ENCODE measurements at places on chromosomes 12 and 14. TPM values are rescaled to one million over a fixed set of nuclear protein-coding genes. Genes with fewer than 3 reads are reported as not detected.

The SERPINA9 gene
- not detected for total RNA-seq

The KRT80 gene
- not detected for total RNA-seq

The A2ML1 gene
- total RNA-seq: not detected

DNA sequence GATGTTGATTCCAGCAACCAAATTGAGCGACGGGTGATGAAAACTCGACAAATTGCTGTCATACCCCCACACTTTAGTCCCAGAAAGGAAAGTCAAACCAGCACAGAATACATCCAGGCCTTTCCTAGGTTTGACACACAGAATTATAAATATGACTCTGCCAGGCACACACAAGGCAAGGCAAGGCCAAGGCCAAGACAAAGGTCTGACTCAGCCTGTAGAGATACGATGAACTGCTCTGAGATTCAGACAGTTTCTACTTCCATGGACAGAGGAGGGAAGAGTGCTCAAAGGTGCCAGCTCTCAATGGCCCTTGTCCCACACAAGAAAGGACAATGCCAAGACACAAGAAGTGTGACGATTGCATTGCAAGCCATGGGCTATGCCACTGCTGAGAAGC, 880.2 kb upstream of the TMEM132C start:
- no peaks in the 10 kb centered on the region for H3K36me3 ChIP-seq
- no peaks in the 10 kb centered on the region for H3K27me3 ChIP-seq
- no peaks in the 10 kb centered on the region for H3K4me1 ChIP-seq
- H3K27ac ChIP-seq: no peak overlapping the region

DNA sequence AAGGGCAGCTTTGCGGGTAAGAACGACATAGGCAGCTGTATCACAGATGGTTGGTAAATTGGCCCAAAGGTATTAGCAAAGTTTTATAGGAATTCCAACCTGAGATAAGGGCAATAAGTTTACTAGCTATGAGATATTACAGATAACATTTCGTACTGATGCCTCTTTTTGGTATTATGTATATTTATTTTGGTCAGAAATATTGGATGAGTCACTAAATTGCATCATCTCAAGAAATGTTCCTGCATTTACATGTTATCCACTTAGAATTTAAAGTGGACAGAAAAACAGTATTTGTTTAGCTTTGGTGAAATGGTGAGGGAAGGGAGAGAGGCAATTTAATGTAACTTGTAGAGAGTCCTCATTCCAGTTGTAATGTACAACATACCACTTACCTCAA, 65.1 kb upstream of the PZP start:
- H3K4me3 ChIP-seq: no peak overlapping the region
- no peaks in the 10 kb centered on the region for H3K36me3 ChIP-seq
- H3K27ac ChIP-seq: no peak overlapping the region
- H3K27me3 ChIP-seq: no peaks in the 10 kb centered on the region
- no peak for DNase-seq
